ENCODE measurements at places on chromosomes 16 and 17.

DNA sequence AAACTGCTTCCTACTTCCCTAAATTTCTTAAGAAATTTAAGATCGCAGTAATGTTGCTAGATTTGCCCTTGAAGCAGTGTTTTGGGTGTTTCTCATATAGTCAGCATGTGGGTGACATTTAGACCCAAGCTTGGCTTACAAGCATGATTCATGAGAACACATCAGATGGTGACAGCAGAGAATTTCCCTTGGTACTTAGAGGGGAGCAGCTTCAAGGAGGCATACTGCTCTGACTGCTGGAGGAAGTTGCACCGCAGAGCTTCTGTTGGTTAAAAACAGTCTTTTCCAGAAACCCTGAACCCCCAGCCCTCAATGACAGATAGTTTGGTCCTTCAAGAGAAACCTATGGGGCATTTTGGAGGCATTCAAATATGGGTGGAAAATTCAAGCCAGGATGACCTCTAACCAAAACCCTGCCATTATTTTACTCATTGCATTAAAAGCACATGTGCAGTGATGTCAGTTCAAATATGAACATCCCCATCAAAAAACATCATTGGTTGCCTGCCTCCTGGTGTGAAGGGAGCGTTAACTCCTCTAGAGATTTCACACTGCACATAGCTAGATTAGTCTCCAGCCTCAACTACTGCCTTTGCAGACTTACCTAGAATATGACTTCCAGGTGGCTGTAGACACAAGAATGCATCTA is 201.5 kb upstream of the CACNG5 start:
- DNase-seq = no peak

- no peak for DNase-seq
Measured at GRCh38 chr16:78619811-78620210, 520.4 kb downstream of the WWOX start.

GRCh38 chr16:56191835-56192634 is 746 bp downstream of the GNAO1 start:
- peak; percentile 63 for DNase-seq

- no peak for DNase-seq
Measured at GRCh38 chr17:66850692-66851091, 15.8 kb downstream of the CACNG5 start.

- peak; percentile 72 for DNase-seq
Measured at GRCh38 chr17:57915544-57915943, 39.7 kb downstream of the CUEDC1 start.

DNA sequence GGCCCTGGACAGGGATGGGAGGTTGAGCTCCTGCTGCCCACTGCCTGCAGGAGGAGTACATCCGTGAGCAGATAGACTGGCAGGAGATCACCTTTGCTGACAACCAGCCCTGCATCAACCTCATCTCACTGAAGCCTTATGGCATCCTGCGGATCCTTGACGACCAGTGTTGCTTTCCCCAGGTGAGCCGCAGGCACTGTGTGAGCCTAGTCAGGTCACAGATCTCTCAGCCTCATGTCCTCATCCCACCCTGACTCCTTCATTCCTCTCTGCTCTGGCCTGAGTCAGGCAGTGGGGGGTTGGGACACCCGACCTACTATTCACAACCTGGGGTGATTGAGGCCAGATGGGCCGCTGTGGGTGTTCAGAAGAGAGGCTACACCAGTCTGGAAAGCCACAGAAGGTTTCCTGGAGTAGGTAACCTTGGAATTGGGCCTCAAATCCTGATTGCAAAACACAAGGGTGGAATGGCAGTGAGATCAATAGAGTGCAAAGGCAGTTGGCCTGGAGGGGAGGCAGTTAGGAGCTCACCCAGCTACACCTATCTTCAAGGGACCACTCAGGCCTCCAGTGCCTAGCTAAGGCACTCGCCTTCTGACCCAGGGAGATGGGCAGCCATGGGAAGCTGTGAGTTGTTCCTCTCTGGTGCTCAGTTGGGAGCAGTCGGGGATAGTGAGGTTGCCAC is 29.7 kb downstream of the MYO15A start:
- no peak for DNase-seq

GRCh38 chr17:71488851-71489250 is 632.0 kb upstream of the SOX9 start:
- DNase-seq = no peak

- no peak for DNase-seq
Measured at GRCh38 chr17:69066482-69066881, 5.8 kb upstream of the ABCA9 start.

DNA sequence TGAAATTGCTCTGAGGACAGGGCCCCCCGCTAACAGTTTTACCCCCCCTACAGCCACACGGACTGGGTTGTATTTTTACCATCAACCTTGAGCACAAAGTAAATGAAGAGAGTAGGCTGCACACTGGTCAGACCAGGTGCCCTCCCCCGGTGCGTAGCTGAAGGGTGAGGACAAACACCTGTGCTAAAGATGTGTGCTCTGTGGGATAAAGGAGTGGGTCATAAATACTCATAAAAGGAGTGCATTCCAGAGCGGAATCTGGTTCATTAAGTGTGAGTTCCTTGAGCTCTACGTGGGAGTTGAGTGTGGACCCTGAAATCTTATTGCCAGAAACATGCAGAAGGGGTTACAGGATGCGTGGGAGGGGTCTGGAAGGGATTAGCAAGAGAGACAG is 217.0 kb downstream of the CCDC182 start:
- no peak for DNase-seq

- no peak for DNase-seq
Measured at GRCh38 chr16:57009643-57010170, 20.4 kb downstream of the NLRC5 start.

GRCh38 chr17:30832438-30833124 is 815 bp downstream of the ATAD5 start:
- no peak for DNase-seq

GRCh38 chr16:74298104-74298503 is 1.5 kb downstream of the PSMD7 start:
- no peak for DNase-seq

DNA sequence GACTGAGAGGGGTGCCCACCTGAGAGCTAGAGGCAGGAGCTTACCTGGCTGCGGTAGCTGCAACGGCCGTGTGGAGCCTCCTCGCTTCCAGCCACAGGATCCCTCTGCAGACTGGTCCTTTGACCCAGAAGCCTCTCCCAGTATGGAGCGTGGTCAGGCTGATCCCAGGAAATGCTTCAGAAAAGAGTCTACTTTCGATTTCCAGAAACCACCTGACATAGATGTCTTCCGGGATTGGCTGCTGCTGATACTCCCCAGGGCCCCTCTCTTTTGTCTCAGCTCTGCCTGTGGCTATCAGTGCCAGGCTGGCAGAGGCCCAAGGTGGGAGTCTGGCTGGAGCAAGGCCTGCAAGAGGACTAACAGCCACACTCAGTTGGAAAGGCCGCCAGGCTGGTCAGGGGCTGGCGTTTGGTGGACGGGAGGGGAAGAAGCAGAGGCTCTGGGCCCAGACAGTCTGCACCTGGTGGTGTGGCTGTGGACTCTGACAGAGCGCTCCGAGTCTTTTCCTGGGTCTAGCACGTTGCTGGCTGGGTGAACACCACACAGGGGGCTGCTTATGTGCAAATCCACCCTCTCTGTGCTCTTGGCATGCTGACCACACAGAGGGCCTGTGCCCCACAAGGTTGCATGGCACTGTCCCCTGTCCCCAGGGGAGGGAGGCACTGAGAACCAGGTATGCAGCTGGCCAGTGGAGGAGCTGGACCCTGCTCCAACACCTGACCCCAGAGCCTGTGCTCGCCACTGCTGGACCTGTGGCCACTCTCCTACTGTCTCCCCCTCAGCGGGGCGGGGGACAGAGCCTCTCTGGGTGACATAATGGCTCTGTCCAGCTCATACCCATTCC is at the start of gene LGALS3BP:
Gene LGALS3BP (minus strand): TSS at position 144 of the 844 bp plus-strand sequence. CDS start 2,732 bp downstream, outside the sequence.
- DNase-seq = peak; percentile 86

GRCh38 chr17:29061036-29061435 is 18.1 kb downstream of the PIPOX start:
- DNase-seq = no peak

DNA sequence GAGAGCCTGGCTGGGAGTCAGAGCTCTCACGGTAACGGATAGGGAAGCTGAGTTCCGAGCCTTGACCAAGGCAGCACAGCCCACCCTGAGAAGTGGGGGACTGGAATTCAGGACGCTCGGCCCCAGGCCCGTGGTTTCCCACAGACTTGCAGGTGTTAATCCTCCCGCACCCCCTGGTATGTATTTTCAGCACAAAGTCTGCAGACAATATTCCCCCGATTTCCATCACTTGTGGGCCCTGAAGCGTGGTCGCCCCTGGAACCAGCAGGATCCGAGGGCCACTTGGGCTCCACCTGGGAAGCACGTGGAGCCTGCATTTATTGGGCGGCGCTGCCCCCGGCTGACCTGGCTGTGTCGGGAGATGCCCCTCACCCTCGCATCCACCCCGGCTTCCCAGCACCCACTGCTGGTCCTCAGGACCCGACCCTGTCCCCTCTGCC is 60.2 kb downstream of the WSB1 start:
- DNase-seq = no peak

DNA sequence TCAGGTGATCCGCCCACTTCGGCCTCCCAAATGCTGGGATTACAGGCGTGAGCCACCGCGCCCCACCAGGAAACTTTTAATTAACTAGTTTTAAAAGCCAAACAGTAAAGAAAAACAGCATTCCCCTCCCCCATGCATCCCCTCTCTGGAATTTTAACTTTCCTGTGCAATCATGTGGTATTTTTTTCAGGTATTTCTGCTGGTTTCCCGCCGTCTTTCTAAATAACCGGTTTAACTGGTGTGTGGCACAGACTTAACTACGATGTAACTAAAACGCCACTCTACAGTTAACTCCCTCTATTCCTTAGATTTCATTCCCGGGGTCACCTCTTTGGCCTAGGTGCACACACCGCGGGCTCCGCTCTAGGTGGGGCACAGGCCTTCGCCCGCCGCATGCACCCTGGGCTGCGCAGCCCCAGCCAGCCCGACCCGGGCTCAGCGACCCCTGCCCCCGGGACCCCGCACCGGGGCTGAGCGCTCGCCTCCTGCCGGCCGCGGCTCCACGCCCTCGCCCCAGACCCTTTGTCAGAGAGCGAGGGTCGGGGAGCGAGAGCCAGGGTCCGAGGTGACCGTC is 15.1 kb upstream of the UTP6 start:
- DNase-seq = no peak

GRCh38 chr16:7408700-7409365 is 76.2 kb downstream of the RBFOX1 start:
- peak; percentile 57 for DNase-seq

DNA sequence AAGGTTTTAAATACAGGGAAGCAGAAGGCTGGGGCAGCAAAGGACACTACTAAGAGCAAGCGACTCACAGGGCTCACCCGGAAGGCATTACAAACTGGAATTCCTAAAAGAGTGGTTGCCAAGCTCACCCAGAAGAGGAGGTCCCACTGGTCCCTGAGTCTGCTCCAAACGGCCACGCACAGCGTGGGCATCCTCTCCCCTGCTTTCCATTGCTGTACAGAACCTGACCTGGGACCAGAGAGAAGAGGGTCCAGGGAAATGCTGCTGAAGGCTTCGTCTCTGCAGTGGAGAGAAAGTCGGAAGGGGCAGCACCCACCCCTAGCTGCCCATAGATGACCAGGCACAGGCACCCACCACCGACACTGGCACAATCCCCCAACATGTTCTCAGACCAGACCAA is 67.2 kb downstream of the ADCY9 start:
- no peak for DNase-seq

- DNase-seq = peak; percentile 43
Measured at GRCh38 chr17:49445591-49445990, 30.9 kb upstream of the PHB1 start.

- peak; percentile 100 for DNase-seq
Measured at GRCh38 chr17:48636177-48637018, 10.2 kb upstream of the HOXB9 start.

- DNase-seq = no peak
Measured at GRCh38 chr16:3874242-3874641, 6.3 kb downstream of the CREBBP start.

DNA sequence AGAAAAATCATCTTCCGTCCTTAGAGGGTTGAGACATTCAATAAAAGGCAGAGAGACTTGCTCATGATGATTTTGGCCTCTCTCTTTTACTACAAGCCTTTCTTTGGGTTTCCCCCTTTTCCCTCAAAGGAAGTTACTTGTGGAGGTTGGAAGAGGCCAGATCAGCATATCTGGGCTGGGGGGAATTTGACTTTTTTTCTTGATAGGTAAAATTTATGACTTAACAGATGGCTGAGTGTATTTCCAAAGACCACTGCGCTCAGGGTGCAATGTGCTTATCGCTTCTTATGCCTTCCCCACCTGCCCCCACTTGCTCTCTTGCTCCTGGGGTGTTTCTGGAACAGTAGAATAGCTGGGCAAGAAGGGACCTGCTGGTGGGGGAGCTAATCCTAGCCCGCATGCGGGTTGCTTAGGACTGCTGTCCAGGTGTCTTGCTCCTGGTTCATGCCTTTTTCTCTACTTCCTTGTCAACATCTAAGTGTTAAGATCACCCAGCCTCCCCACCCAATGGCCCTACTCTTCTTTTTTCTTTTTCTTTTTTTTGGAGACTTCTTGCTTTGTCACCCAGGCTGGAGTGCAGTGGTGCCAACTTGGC is 131.9 kb downstream of the MSI2 start:
- no peak for DNase-seq

- DNase-seq = no peak
Measured at GRCh38 chr16:81155769-81156168, 59.6 kb upstream of the GCSH start.

GRCh38 chr17:35073991-35074627 is 10.6 kb upstream of the RFFL start:
- DNase-seq = no peak

GRCh38 chr17:80805032-80805751 is 186.4 kb upstream of the CHMP6 start:
- DNase-seq = peak; percentile 68

GRCh38 chr16:73047536-73048291 is at the start of gene ZFHX3:
Gene ZFHX3 (minus strand): TSS chr16:73048128. CDS start chr16:72960145, 87,983 bp downstream.
- DNase-seq = peak; percentile 87

- DNase-seq = no peak
Measured at GRCh38 chr17:63514974-63515373, 8.2 kb upstream of the KCNH6 start.

DNA sequence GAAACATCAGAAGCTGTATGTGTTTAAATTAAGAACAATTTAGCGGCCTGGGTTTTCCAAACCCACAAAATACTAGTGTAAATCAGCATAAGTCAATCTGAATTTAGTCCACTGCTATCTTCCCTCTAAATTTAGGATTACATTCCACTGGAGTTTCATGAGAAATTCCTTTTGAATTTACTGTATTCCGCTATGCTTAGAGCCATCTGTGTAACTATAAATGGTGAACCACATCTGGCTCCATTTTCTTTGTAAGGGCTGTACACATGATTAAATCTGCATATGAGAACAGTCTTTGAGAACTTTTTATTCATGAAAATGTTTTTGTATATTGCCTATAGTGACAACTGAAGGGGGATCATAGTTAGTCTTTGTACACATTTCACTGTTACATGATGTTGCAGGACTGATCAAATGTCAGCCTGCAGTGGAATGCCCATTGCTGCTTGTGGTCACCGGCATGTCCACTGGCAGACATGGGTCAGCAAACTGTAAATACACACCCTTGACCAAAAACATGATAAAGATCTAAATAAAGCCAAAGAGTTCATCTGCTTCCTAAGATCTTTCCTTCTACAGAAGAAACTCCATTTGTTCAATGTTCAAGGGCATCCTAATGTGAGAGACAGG is 36.8 kb downstream of the RPGRIP1L start:
- no peak for DNase-seq

Data from endodermal cell (in vitro differentiated cells).